Left renal pelvis (tissue), 4 donors: ENCODE measurements at places on chromosomes 6 and 20.

- DNase-seq = no peak
Observed at GRCh38 chr6:87723170-87724078, 21.4 kb upstream of the AKIRIN2 start.

DNA sequence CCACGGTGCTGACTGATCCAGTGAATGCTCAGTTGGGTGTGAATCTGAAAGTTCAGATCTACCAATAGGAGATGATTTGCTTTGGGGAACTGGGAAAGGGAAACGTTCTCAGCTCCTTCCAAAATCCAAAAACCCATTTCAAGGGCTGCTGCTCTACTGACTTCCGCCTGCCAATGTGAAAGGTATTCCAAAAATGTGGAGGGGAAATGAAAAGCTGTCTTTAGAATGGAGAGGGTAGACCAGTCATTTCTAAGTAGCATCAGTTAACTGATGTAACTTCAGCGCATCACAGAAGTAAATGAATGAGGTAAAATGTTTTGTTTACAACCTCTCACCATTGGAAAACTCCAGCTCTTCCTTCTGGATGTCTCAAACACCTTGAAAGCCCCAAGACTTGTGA, 19.6 kb upstream of the EYA2 start:
- DNase-seq = no peak

DNA sequence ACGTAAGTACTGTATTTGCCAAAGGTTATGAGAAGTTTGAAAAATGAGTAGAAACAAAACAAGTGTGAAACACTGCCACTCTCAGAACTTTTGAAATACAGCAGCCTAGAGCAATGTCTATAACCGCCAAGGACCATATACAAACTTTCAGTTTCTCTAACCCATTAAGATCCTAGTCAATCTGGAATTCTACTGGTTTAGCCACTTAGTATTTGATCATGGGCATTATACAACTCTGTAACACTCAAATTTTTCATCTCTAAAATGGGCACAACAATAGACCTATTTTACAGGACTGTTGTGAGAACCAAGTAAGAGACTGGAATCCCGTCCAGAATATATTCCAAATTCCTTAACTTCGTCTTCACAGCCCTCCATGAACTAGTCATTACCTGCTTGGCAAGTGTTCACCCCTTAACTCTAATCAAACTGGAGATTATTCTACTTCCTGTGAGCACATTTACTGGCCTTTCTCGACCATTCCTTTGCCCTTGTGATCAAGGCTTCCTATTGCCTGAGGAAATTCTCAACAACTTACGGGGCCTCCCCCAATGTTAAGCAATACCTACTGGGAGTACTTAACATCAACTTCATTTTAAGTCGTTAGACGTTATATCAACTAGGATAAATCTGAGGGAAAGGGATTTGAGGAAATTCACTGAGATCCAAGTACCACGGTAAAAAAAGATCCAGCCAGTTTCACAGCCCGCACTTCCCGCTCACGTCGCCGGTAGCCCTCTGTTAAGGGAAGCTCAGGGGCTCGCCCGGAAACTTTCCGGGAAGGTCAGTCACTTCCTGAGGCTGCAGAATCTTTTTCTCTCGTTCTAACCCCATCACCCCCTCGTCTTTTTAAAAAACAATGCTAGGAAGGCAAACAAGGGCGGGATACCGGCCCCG, 1.1 kb downstream of the EIF2S2 start:
- DNase-seq = no peak

DNA sequence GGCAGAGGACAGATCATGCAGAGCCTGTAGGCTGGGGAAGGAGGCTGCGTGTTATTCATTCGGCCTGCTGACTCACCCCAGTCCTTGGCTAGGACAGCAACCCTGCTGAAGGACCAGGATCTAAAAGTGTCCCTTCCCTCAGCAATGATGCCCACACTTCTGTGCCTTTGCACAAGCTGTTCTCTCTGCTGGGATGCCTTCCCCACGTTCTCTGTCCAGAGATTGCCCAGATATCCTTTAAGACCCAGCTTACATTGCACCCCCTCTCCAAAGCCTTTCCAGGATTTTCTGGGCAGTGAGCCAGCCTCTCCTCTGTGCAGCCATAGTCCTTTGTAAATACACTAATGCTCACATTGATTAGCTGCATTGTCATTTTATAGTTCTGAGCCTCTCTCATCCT, 99.3 kb upstream of the CHD6 start:
- no peak for DNase-seq

- DNase-seq = no peak
Observed at GRCh38 chr6:36329798-36330291, 6.8 kb downstream of the BNIP5 start.

DNA sequence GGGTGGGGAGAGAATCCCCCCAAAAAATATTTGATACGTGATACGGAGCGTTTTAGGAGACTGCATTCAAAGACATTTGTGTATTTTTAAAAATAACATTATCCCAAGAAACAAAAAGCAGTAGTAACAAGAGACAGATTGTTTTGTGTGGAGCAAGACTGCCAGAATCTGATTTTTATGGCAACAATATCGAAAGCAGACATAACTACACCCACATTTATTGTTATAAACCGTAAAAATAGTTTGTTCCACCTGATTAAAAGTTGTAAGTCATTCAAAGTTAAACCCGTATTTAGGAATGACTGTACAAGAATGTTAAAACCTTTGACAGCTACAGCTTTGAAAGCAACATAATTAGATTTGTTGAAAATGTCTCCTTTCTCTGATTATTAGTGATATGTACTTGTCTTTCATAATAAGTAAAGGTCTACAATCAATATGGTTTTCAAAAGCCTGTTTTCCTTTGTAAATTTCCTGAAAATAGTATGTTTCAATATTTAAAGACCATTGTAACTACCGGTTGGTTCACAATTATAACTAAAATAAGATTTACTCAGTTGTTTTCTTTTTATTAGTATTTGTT, 2.7 kb downstream of the EYA4 start:
- no peak for DNase-seq

DNA sequence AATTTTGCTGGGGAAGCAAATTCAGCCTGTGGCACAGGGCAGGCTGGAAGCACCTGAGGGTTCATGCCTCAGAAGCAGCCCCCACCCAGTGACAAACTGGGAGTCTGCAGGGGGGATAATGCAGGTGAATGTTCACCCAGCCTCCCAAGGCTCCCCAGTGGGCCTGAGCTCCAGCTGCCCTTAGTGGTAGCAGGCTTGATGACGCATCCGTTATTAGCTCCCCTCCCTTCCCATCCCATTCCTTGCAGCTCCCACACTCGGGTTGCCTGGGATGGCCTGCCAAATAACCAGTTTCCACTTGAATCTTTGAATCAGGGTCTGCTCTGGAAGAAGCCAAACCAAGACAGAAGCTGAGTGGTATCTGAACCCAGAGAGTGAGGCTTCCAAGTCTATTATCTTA, 15.8 kb downstream of the KCNK15 start:
- no peak for DNase-seq

DNA sequence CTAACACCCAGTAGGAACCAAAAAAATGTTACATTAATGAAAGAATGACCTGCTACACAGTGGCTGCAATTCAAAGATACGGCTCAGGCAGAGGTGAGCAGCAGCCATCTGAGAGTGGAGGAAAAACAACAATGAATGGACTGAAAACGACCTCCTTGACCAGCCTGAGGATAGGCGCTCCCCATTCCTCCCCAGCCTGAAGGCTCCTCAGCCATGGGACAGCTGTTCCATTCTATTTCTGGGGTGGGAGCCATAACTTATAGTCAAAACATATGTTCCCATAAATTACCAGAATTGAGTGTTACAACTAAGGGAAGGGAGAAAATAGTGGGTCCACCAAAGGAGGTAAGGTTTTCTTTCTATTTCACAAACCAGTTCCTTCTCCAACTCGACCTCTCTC, 27.2 kb downstream of the FYN start:
- no peak for DNase-seq

DNA sequence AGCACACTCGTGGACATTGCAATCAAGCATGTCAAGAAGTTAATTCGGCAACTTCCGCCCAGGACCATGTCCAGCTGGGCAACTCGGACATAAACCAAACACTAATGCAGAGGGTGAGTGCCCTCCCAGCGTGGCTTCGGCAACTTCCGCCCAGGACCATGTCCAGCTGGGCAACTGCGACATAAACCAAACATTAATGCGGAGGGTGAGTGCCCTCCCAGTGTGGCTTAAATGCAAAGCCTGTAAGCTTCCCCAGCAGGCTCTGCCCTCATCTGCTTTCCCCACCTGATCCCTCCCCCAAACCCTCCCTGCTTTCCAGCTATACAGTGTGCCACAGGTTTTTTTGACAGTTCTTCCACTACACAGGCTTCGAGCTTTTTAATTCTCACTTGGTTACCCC, 143.4 kb downstream of the PXDC1 start:
- DNase-seq = no peak

- DNase-seq = no peak
Observed at GRCh38 chr6:126067073-126067472, 80.7 kb downstream of the TRMT11 start.

DNA sequence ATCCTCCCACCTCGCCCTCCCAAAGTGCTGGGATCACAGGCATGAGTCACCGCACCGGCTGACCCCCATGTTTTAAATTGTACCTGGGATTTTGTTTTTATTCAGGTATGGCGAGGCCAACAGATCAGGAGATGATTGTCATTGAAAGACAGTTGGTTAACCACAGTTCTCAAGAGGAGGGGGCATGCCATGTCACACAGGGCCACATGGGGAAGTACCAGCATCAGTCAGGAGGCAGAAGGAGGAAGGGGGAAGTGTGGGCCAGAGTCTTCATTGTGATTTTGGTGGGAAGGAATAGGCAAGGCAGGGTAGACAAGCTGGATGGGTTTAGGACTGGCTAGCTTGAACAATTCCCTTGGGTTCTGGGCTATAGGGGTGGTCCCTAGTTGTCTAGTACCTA, 9.9 kb upstream of the MMP9 start:
- no peak for DNase-seq

DNA sequence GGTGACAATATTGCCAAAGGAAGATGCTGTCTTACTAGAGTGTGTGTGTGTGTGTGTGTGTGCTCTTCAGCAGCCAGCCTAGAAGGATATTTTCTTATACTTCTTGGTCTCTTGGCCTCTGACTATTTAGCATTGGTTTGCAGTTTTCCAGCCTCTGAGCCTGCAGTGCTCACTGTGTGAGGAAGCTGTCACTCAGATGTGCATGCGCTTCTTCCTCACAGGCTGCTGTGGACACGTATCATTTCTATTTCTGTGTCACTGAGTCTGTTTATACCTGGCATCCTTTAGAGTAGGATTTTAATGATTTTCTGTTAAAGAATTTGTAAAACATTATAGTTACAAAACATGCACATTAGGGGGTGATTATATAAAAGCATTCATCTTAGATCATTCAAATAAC, 83.3 kb downstream of the ALDH8A1 start:
- DNase-seq = no peak
